DMS53 (cell line): ENCODE measurements at places on chromosomes 16 and 17.

- no peak for DNase-seq
Observed at GRCh38 chr16:85738923-85739715, 11.8 kb downstream of the C16orf74 start.

GRCh38 chr16:83968891-83969649 is 1.0 kb downstream of the NECAB2 start:
- DNase-seq = no peak

- no peak for DNase-seq
Observed at GRCh38 chr16:64370112-64370511, 751.8 kb downstream of the CDH11 start.

DNA sequence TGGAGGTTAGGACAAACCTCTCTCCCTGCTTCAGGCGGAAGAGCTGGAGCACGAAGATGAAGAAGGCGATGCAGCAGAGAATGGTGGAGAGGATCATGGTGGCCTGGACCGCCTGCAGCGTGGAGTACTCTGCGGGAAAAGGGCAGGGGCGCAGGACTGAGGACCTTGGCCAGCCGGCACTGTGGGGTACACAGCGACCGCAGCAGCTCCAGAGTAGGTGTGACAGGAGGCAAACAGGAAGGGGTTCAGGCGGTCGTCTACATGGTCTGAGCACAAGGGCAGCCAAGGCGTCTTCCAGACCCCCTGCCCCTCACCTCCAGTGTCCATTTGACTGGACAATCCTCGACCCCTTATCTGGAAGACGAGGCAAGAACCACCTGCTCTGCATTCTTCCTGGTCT is 42.5 kb downstream of the EMP2 start:
- DNase-seq = no peak

- DNase-seq = peak; percentile 30
Observed at GRCh38 chr17:43399839-43400328, 1.1 kb downstream of the ARL4D start.

GRCh38 chr17:58317421-58318064 is 11.1 kb downstream of the TSPOAP1 start:
- DNase-seq = peak; percentile 81

- DNase-seq = no peak
Observed at GRCh38 chr16:48576927-48577326, 33.1 kb downstream of the N4BP1 start.

GRCh38 chr17:72903522-72903921 is 189.0 kb downstream of the SLC39A11 start:
- no peak for DNase-seq

GRCh38 chr17:74119965-74120364 is 83.5 kb upstream of the RPL38 start:
- peak; percentile 21 for DNase-seq

DNA sequence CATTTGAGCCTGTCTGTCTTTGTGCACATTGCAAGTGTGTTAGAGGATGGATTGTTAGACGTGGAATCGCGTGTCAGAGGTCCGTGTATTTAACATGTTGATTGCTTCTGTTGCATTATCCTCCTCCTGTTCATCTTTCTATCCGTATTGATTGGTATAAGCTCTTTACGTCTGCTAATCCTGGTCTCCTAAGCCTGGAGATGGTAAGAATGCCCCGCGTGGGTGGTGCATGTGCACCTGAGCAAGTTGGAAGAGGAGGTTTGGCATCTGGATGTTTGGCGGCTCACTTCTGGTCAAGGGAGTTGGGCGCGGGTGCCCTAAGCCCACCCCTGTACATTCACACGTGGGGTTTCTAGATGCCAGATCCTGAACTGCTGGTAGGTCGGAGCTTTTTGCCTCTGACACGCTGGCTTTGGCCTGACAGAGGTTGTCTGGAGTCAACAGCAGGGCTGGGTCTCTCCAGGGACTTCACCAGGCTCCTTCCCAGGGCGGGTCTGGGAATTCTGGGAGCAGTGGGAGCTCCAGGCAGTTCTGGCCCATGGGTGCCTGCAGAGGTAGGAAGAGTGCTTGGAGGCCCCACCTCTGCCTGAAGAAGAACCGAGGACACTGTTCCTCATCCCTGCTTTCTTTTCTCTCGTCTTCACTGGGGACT is 107.3 kb downstream of the OR1D5 start:
- DNase-seq = no peak

GRCh38 chr16:30094541-30095165 is 1.4 kb downstream of the YPEL3 start:
- no peak for DNase-seq

GRCh38 chr17:6097005-6097279 is 26.8 kb downstream of the WSCD1 start:
- no peak for DNase-seq

- DNase-seq = no peak
Observed at GRCh38 chr17:71881041-71881440, 239.8 kb upstream of the SOX9 start.

- no peak for DNase-seq
Observed at GRCh38 chr16:30377050-30377811, 2.6 kb downstream of the MYL11 start.

- DNase-seq = no peak
Observed at GRCh38 chr16:76343769-76344168, 66.6 kb downstream of the CNTNAP4 start.

DNA sequence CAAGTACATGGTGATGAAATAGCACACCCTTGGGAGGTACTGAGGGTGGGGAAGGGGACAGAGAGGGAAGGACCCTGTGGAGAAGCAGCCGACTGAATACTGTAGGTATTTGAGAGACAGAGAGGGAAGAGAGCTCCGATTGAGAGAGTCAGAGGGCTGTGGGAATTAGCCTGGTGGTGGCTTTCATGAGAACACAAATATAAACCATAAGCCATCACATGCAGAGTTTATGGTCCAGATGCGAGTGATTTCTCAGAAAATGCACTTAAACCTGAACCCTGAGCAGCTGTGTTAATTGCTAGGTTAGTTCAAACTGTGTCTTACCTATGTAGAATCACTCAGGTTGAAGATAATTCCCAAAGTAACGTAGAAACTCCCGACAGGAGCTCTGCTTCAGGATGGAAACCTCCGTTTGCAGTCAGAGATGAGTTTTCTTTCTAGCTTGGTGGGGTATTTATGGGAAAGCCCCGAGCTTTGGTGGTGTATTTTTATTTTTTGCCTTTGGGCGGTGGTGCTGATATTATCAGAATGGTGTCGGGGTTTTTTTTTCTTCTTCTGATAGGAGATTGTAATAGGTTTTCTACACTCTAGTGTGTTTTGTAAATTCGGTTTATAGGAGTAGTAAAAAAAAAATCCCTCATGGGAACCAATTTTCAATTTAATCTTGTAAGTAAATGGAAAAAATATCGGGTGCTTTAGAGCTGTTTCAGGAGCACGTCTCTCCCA is 184.9 kb upstream of the CACNG5 start:
- no peak for DNase-seq

- DNase-seq = no peak
Observed at GRCh38 chr16:88568710-88569613, 1.2 kb upstream of the ZC3H18 start.

DNA sequence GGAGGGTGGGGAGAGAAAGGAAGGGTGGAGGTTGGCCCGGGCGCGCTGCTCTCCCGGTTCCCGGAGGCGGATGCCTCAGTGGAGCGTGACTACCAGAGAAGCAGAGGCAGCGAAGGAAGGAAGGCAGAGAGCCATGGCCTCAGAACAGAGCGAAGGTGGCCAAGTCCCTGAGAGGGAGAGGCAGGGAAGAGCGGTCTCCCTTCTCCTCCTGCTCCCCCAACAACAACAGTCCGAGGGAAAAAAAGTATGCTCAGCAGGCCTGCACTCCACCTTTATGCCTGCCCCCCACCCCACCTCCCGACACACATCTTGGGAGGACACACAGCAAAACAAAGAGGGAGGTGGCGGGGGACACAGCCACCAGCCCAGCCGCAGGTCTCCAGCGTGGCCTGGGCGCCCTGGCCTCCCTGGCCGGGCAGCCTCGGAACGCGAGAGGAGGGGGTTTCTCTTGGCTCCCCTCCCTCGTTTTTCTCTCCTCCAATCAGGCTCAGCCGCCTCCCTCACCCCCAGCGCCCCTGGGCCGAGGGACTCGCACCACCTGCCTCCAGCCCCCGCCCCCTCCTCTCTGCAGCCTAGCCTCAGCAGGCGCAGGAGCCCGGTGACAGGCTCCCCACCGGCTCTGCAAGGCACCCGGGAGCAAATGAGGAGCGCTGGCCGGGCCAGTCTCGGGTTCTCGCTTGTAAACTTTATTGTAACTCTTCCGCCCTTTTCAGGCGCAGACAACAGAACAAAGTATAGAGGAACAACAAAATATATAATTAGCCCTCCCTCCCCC is 1.1 kb upstream of the HOXB7 start:
- peak; percentile 53 for DNase-seq

- DNase-seq = no peak
Observed at GRCh38 chr17:55704401-55704800, 18.3 kb downstream of the TMEM100 start.

DNA sequence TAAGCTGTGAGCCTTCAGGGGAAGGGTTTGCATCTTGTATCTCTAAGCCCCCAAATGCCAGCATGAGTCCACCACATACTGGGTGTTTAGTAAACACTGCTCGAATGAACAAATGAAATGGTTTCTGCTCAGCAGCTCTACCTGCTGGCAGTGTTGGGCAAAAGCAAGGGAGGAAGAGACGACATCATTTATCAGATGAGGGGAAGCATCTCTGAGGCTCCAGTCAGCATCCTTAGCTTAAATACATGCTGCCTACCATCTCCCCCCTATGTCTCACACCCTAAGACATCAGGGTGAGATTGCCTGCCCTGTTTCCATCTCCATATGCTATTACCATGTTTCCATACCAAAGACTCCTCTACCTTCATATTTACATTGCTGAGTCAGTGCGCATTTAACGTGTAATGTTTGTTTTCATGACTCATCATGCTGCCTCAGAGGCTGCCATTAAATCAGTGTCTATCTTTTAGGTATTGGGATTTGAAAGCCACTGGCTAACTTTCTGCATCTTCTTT is 379.8 kb downstream of the UTP18 start:
- peak; percentile 95 for DNase-seq

DNA sequence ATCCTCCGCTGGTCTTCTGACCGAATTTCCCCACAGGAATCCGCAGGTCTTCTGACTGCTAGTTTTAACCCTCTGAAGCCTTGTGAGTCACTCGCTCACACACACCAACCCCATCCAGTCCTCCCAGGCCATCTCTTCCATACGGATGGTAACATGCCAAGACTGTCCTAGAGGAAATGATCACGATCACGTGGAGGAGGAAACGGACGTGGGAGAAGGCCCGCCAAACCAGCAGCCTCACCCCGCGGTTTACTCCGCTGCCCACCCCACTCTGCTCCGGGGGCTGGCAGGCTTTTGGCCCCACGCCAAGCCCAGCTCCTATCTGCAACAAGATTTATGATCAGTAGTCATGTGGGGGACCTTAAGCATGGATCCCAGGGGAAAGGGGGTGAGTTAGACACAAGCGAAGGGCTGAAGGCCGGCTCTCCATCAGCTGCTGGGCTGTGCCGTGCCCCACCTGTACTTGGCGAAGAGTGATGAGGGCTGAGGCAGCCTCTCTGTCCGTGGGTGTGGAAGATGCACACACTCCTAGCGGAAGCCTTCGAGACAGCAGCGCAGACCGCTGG is 1.5 kb upstream of the FAAP100 start:
- DNase-seq = peak; percentile 90

DNA sequence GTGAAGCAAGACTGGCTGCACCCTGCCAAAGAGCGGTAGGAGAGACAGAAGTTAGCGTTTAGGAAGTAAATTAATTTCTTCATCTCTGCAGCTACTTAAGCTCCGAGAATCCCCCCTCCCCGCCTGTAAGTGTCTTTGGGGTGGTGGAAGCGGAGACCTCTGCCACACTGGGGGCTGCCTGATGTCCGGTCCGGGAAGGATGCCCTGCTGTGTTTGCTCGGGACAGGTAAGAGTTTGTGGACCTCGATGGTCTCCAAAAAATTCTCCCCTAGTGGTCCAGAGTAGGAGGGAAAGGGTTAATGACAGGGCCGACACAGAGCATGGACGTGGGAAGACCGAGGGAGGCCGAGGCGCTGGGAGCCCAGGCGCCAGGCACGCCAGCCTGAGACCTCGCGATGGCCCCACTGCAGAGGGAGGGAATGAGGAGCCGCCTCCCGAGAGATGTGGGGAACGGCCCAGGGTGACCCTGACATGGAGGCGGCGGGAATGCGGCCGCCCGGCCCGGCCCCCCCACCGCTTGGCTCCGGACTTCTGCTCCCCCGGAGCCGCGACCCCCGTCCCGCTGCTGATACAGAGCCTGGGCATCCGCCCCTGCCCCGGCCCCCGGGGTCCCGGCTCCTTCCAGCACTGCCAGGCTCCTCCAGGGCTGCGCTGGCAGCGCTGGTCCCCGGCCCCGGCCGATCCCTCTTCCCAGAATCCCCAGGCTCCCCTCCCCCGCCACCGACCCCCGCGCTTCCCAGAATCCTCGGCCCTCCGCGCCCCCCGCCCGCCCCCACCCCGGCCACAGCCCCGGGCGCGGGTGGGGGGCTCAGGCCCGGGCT is 680 bp downstream of the ZNF629 start:
- DNase-seq = peak; percentile 71

DNA sequence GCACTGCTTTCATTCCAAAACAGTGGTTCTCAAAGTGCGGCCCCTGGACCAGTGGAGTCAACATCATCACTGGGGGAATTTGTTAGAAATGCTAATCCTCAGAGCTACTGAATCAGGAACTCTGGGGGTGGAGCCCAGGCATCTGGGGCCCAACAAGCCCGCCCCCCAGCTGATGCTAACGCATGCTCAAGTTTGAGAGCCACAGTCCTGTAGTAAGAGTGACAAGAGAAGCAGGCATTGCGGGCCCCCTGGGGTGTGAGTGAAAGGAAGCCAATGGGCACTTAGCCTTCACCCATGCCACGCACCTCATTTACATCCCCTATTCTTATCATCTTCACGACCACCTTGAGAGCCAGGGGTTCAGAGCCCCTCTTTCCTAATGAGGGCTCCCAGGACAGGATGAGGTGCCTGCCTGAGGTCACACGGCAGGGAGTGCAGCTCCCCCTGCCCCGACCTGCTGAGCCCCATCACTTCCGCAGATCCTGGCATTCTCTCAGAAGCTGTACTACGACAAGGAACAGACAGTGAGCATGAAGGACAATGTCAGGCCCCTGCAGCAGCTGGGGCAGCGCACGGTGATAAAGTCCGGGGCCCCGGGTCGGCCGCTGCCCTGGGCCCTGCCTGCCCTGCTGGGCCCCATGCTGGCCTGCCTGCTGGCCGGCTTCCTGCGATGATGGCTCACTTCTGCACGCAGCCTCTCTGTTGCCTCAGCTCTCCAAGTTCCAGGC is 9.1 kb downstream of the CA4 start:
- DNase-seq = peak; percentile 44

DNA sequence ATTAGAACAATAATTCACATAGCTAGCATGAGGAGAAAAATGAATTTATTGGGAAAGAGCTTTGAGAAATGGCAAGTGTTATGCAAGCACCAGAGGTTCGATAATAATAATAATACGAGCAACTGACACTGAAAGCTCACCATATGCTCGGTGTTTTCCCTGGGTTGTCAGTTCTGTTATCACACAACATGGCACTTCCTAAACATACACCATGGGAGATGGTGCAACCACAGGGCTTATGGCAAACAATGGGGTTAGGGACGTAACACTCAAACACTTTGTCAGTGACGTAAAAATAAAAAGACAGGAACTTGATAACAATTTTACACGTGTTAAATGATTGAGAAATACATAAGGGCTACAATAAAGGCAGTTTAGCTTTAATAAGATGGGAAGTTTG is 23.7 kb downstream of the OR1D5 start:
- DNase-seq = no peak
